ENCODE measurements at places on chromosomes 6 and 20.

DNA sequence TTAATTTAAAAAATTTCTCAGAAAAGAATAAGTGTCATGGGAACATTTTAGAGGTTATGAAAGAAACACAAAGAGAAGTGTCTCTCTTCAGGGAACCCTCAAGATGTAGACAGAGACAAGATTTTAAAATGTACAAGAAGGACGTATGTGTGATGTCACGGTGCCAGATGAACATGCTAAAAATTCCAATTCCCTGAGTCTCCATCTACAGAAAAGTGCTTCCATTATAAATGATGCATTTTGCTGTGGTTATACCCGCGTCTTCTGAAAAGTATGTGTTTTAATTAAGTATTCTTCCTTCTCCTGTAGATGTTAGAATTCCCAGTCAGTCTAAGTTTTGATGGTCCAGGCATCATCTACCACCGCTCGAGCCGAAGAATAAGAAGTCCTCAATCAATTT lies 489.1 kb downstream of the PREX1 start:
- DNase-seq: peak; percentile 73

DNA sequence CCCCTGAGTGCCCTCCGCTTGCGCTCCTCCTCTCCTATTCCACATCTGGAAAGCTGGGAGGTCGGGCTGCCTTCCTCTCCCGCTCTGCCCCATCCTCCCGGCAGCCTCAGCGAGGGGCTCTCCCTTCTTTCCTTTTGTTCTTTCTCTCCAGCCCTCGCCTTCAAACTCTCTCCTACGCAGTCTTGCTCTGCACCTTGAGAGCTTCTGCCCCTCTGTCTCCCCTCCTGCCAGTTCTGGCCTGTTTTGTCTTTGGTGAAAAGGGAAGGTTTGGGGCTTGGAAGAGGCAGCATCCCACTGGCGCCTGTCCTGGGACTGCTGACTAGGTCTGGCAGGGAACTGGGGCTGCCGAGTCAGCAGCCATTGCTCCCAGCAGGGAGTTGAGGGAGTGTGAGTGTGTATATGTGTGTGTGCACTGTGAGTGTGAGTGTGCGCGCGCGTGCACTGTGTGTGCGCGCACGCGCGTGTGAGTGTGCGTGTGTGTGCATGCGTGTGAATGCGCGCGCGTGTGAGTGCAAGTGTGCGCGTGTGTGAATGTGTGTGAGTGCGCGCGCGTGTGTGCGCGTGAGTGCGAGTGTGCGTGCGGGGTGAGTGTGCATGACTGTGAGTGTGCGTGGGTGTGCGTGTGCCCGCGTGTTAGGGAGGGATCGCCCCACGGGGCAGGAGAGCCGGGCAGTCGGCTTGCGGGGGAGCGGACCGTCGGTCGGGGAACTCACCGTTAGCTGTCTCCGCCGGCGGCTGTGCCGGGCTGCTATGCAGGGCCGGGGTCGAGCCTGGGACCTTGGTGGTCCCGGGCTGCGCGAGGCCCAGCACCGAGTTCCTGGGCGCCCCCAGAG lies 523 bp downstream of the CPXM1 start:
- peak; percentile 7 for DNase-seq

DNA sequence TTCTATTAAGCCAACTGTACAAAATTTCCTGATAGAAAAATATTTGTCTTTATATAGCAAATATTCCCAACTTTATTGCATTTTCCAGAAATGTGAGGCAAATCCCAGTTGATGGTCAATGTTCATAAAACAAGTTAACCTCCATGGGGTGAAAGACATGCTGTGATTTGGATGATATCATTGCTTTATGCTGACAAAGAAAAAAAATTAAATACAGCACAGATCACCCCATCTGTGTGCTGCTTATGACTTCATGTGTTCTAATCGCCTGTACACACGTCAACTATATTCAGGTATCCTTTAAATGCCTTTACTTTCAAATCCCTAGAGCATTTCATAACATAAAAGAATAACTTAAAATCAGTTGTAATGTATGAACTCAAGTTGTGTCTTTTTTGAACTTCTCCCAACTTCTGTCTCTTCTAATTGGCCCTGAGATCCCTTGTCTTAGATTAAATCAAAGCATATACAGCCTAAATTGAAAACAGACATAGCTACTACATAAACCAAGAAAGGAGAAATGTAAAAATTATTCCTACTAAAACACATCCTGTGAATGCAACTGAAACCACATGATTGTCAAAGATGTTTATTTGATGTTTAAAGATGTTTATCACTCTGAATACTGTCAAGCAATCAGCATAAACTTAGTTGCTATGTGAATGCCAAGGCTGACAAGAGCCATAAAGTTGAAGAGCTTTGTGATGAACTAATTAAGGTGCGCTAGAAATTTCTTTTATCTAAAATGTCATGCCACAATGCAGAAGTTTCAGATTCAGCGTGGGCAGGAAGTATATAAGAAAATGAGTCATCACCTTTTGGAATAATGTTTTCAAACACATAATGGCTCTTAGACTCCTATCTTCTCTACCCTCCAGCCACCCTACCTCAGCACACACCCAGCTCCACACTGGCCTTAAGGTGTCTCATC lies 68.7 kb downstream of the FILIP1 start:
- DNase-seq: peak; percentile 43

DNA sequence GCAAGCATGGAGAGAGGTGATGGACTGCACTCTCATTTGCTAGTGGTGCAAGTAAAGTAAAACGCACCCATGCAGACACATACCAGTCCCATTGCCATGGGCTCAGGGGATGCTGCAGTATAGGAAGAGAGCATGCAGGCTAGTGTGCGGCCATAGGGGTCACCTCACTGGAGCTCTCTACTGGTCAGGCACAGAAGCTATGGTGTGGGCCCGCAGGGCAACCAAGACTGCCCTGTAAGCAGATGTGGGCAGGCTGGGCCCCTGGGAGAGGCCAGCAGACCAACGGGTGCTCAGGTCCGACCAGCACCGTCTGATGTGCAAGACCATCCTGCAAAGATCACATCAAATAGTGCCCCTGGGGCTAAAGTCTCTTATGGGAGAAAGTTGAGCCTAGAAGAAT lies 290.7 kb downstream of the HTR1B start:
- no peak for DNase-seq

DNA sequence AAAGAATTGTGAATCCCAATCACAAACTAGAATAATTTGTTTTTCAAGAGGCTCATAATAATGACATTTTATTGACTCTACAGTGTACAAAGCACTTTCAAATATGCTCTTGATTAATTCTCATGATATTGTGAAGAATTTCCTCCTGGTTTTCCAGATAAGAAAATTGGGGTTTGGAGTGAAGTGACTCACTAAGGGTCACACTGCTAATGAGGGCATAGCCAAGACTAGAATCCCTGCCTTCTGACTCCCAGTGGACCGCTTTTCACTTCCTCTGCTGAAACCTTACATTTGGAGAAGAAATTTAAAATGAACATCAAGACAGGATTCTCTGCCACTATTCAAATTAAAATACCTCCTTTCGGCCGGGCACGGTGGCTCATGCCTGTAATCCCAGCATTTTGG lies 38.3 kb upstream of the LTV1 start:
- DNase-seq: no peak

DNA sequence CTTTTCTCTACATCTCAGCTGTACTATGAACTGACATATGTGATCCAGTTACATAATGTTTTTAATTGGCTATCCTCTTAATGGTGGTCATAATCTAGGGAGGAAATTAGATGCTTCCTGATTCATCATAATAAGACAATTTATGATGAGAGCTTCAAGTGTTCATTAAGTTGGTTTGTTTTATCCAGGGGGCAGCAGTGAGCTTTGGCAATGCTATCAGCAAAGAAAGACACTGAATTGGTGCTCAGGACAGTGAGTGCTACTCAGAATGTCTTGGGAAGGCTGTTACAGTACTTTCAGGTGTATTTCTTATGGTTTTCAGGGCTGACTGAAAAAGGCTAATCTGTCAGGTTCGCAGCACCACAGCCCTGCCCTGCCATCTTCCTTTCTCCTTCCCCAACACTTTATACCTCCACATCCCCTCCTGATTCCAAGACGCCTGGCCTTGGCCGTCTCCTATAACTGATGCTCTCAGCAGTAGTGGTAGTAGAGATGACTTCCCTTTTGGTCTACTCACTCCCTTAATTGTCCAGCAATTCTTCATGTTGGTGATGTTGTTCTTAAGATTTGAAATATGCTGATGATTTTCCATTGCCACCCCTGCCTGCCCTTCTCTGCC lies 67.0 kb upstream of the TNFAIP3 start:
- peak; percentile 67 for DNase-seq

DNA sequence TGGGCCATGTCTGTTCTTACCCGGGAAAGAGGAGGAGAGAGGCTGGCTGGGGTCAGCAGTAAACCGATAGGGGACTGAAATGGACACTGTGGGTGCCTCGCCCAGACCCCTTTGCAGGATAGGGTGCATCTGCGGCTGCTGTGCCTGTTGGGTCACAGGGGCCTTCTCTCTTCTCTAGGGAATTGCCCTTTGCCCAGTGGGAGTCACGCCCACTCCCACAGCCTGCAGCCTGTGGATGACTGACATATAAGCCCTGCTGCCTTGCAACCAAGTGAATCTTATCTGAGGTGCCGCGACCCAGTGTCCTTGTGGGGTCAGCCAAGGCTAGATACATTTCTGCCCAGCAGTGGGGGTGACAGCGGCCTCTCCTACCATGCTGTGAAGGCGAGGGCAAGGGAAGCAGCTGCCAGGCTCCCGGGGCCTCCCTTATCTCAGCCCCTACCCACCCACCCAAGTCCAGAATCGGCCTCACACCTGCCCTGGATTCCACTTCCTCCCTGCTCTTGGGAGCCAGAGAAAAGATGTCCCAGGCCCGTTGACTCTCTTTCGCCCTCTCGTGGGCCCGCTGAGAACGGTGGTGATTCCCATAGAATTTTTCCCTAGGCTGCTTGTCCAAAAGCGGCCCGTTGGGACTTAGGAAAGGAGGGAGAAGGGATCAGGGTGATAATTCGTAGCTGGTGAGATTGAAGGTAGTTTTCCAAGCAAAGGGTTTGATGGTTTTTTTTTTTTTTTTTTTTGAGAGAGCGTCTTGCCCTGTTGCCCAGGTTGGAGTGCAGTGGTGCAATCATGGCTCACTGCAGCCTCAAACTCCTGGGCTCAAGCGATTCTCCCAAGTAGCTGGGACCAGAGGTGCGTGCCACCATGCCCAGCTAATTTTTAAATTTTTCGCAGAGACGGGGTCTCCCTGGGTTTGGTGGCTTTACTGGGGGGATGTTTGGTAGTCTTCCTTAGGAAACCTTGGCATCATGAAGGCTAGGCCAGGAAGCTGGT lies 76.4 kb upstream of the RNF24 start:
- DNase-seq: peak; percentile 58

- no peak for DNase-seq
Measured at GRCh38 chr6:41731561-41732086, 3.8 kb downstream of the TFEB start.

GRCh38 chr6:105869835-105870440 lies 216.2 kb upstream of the PRDM1 start:
- no peak for DNase-seq

GRCh38 chr6:118660218-118660569 lies 8.8 kb upstream of the CEP85L start:
- DNase-seq: no peak

- peak; percentile 23 for DNase-seq
Measured at GRCh38 chr6:169905041-169905807, 153.8 kb downstream of the ERMARD start.

GRCh38 chr6:13420269-13420668 lies 67.1 kb downstream of the GFOD1 start:
- DNase-seq: no peak

- DNase-seq: no peak
Measured at GRCh38 chr6:49639177-49639817, 2.7 kb upstream of the RHAG start.

- DNase-seq: no peak
Measured at GRCh38 chr6:18363746-18364145, 23.4 kb upstream of the RNF144B start.

DNA sequence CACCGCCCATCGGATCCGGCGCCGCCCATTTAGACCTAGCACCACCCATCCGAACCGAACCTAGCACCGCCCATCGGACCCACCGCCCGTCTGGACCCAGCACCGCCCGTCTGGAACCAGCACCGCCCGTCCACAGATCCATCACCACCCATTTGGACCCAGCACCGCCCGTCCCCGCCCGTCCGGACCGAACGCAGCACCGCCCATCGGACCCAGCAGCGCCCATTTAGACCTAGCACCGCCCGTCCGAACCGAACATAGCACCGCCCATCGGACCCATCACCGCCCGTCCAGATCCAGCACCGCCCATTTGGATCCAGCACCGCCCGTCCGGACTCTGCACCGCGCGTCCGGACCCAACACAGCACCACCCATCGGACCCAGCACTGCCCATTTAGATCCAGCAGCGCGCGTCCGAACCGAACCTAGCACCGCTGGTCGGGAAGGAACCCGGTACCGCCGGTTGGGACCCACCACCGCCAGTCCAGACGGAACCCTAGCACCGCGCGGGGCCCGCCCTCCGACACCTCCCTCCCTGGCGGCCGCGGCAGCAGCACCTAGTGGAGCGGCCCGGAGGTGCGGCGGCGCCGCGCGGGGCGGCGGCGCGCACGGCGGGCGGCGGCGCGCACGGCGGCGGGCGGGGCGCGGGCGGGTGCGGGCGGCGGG lies 348 bp upstream of the AFDN start:
- peak; percentile 21 for DNase-seq

DNA sequence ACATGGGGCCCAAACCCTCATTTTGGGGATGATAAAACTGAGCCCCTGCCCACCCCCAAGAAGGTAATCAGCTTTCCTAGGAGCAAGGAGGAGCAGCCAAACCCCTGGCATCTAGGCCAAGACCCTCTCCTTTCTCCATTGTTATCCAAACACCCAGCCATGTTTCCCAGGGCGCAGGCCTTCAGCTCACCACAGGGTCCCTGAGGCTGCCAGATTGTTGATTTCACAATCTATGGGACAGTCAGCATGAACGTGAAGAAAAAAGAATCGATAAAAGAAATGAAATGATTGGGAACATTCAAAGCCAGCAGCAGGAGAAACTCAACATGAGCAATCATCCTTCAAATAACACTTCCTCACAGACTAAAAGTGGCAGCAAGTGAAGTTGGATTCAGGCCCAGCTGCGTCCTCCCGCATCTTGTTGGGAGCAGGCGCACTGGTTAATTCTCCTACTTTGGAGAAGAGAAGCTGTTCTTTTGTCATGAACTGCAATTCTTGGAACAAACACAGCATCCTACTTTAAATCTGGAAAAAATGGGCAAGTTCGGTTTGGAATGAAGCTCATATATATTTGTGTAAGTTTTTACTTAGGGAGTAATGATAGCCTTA lies 241.8 kb upstream of the PRDM1 start:
- peak; percentile 28 for DNase-seq

GRCh38 chr6:147855803-147856482 lies 347.5 kb downstream of the SAMD5 start:
- DNase-seq: peak; percentile 36
